Right renal pelvis (tissue), 4 donors: ENCODE measurements at places on chromosomes 16 and 17.

GRCh38 chr17:72222661-72223380 is 102.0 kb downstream of the SOX9 start:
- no peak for DNase-seq

DNA sequence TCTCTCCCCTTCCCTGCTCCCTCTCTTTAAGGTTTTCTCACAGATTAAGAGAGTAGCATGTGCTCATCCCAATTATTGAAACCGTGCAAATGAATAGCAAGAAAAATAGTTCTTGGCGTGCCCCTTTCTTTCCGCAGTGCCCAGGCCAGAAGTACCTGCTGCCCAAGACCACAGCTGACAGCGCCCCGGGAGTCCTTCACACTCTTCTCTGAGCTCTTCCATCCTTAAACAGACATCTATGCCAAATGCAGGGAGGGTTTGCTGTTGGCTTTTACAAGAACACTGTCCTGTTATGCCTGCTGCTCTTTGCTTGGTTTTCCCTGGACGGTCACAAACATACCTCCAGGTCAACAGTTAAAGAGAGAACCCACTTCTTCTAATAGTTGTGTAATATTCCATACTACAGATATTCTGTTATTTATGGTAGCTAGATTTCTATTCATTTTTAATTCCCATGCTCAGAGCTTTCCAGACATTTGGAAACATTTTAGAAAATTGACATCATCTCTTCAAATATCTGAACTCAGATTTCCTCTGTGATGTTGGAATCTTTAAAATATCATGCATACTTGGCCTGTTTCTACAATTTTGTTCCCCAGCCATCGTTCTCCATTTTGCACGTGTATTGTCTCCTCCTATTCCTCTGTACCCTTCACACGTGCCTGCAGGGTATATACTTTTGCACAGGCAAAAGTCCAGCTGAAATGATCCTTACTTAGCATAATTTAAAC is 416.7 kb downstream of the WWOX start:
- no peak for DNase-seq

DNA sequence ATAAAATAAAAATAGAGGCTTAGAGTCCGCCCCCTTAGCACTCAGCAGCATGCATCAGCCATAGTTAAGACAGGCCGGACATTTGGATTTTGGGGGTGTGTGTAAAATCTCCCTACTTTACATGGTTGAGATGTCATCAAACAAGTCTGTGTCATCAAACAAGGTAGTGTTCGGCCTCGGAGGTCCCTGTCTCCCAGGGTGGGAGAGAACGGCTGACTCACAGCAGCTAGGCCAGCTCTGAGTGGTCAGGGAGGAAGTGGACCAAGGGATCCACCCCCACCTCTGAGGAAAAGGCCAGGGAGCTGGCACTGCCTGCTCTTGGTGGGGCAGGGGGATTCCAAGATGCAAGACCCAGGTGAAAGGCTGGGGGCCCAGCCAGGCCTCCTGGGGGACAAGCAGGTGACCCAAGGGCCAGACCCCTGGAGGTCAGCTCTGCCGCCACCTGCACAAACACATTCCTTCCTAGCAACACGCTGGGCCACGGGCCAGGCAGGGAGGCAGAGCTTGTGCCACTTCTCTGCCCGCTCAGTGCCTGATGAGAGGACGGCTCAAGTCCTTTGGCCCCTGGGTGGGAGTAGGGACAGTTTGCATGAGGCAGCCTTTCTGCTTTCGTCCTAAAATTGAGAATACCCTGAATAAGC is 28.5 kb downstream of the KIFC3 start:
- DNase-seq, result no peak

DNA sequence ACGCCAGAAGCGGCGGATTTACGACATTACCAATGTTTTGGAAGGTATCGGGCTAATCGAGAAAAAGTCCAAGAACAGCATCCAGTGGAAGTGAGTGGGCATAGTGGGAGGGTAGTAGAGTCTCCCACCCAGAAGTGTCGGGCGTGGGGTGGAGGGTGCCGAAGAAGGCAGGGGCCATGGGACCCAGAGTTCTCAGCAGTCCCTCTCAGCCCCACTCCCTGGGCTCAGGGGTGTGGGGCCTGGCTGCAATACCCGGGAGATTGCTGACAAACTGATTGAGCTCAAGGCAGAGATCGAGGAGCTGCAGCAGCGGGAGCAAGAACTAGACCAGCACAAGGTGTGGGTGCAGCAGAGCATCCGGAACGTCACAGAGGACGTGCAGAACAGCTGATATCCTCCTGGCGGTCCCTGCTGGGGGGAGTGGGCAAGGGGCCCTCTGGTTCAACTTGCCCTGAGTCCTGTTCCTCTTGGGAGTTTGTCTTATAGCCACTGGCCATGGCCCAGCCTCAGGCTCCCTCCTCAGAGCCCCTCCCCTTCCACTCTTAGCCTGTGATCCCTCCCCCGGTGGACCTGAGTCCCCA is 916 bp downstream of the E2F4 start:
- no peak for DNase-seq

- no peak for DNase-seq
These were observed 19.5 kb downstream of the COTL1 start for GRCh38 chr16:84598360-84598759.

- DNase-seq, result no peak
These were observed 39.6 kb upstream of the ZKSCAN2 start for GRCh38 chr16:25297151-25297787.

DNA sequence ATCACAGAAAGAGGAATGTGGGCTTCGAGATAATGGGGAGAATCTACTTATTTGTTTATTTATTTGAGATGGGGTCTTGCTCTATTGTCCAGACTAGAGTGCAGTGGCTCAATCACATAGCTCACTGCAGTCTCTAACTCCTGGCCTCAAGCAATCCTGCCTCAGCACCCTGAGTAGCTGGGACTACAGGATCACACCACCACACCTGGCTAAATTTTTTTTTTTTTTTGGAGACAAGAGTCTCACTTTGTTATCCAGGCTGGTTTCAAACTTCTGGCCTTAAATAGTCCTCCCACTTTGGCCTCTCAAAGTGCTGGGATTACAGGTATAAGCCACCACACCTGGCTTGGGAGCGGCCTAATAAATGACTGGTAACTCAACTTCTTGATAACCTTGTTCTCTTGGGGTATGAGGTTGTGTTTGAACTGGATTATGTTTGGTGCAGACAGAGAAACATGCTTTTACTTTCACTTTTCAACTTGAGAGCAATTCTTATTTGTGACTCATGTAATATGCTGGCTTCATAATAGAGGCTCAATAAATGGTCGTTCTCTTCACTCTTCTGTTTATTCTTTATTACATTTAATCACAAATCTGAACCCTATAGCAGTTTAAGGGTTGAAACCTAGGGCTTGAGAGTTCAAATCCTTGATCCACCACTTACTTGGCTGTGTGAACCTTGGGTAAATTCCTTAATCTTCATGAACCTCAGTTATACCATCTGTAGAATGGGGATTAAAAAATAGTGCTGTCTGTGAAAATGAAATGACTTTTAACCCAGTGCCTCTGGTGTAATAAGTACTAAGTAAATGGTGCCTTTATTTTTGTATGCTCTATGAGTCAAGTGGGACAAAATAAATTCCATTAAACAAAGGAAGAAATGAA is 129.1 kb upstream of the HS3ST2 start:
- no peak for DNase-seq

GRCh38 chr17:33908363-33909064 is 346.6 kb upstream of the CCL2 start:
- DNase-seq, result no peak

DNA sequence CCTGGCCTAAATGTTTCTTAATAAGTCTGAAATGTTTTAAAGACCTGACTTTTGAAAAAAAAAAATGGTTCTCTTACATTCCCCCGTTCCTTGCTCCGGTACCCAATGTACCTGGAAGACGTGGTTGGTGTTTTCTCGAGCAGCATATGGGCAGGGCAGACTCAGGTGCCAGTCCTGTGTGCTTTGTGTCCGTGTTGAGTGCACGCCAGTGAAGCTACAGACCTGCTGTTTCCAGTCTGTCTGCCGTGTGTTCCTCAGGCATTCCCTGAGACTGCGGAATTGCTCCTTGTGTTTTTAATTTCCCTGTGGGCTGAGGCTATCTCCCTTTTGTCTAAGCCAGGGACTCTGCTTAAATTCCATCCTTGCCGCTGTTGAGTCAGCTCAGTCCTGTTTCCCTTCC is 11.7 kb upstream of the IL17C start:
- no peak for DNase-seq

DNA sequence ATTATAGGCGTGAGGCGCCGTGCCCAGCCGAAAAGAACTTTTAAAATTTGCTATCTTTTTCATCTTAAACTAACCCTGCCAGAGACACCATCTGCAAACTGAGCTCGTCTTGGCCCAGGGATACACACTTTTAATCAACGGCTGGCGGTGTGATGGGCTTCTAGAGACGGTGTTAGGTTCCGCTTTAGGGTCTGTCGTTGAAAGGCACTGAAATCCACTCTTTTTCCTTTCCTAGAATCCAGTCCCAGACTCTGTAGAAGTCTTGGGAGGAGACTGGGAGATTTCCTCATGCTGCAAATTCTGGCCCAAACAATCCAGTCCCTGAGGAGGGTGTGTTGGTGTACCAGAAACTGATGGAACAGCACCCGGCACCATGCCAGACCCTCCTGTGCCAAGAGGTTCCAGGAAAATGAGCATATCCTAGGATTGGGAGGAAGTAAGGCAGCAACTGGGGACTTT is 52.0 kb upstream of the TEX2 start:
- no peak for DNase-seq
